ENCODE measurements at places on chromosomes 7 and 10. TPM values are rescaled to one million over a fixed set of nuclear protein-coding genes. Genes with fewer than 3 reads are reported as not detected.

Gene SORCS1
- not detected for total RNA-seq

Gene SLC29A3
- 5.6 TPM for total RNA-seq

Gene KRIT1
- total RNA-seq = 54.2 TPM

Gene MYL10
- total RNA-seq = not detected

Gene ENKUR
- total RNA-seq = not detected

Gene ADRB1
- total RNA-seq = 1.0 TPM

DNA sequence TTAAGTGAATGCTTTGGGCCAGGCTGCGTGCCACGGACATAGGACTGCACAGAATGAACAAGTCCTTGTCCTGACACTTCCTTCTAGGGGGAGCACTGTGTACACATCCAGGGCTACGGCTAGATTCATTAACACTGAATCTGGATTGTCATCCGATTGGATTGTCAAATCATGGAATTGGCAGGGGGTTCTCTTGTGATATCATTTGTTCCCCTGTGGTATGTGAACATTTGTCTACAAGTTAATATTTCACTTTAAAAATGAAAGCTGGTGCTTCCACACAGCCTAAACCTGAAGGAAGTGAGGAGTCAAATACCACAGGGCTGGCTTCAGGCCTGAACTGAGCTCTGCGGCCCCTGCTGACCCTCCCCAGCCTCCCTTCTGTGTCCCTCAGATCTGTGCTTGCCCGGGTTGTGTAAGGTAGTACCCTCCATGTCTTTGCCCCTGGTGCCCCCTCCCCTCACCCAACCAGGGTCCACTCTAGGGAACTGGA, 75.6 kb downstream of the SNX10 start:
- DNase-seq = no peak

DNA sequence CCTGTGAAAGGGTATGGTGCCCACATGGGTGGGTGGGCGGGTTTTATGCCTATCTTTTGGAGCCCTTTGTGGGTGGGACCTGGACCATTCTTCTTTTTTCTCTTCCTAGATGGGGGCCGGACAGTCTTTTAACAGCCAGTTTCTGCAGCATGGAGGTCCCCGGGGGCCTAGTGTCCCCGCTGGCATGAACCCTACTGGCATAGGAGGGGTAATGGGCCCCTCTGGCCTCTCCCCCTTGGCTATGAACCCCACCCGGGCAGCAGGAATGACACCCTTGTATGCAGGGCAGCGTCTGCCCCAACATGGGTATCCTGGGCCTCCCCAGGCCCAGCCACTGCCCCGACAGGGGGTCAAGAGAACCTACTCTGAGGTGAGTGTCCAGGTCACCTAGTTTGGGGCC, 9.1 kb downstream of the ZMIZ2 start:
- DNase-seq = no peak

DNA sequence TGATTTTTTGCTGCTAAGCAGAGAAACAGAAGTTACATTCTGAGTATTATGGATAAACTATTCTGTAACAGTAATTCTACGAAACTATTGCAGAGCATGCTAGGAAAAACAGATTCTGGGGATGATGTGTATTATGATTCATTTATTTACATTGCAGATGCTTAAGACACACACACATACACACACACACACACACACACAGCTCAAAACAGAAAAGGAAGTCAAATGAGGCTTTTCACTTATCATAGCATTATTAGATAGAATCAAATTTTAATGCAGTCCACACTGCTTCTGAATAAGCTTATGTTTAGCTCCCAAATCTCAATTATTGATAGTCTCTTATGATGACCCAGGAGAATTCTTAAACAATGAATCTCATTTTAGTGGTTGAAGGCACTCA, 307.2 kb downstream of the HGF start:
- DNase-seq = no peak

DNA sequence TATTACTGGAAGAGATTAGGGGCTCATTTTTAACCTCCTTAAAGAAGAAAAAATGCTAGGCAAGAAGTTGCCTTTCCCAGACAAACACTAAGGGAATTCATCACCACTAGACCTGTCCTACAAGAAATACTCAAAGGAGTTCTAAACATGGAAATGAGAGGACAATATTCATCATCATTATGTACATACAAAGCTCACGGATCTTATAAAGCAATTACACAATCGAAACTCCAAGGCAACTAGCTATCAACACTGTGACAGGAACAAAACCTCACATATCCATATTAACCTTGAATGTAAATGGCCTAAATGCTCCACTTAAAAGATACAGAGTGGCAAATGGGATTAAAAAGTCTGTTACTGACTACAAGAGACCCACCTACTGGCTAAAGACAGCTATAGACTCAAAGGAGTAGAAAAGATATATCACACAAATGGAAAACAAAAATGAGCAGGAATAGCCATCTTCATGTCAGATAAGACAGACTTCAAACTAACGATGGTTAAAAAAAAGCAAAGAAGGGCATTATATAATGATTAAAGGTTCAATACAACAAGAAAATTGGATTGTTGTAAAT, 246.6 kb downstream of the ADRA2A start:
- no peak for DNase-seq

DNA sequence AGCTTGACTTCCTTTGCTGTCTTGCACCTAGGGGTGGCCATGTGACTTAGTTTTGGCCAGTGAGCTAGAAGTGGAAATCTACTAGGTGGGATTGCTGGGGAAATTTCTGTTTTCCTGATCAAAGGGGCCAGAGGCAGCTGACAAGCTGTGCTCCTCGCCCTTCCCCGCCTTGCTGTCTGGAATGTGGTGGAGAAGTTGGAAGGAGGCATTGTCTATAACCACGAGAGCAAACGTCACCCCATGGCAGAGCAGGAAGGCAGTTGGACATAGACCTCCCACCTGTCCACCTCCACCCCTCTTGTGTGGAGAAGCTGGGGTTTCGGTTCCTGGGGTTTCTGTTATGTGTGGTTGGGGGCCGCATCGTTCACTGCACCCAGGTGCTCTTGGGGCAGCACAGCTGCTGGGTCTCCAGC, 7.3 kb downstream of the SFRP5 start:
- no peak for DNase-seq

- DNase-seq = no peak
These were observed 45.9 kb downstream of the SVIL start for GRCh38 chr10:29588629-29589421.

DNA sequence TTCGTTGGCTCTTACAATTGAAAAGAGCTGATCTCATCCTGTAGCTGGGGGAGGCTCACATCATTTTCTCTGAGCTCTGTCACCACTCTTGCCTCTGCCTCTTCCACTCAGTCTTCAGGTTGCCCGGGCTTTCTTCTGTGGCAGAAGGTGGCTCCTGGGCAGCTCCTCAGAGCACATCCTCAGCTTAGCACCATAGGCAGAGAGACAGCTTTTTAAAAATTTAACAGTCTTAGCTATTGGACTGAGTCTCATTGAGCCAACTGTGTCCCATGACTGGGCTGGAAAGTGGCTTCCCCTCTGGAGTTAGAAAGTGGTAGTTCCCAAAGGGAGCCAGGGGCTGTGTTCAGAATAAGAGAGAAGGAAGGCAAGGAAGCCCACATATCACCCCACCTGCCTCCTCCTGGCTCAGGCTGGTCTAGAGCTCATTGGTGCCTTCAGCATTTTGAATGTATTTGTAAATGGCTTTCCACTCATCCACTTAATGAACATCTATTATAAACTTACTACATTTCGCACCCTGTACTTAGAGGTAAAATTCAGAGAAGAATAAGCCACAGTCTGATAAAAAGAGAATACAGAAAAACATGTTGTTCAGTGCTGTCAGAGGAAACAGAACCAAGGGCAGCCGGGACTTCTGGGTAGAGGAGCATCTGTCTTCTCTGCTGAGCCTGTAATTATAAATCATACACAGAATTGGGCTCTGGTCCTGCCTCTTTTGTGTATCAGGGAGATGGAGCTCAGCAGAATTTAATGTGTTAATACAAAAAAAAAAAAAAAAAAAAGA, 119.3 kb downstream of the WDFY4 start:
- no peak for DNase-seq

- no peak for DNase-seq
These were observed 20.8 kb upstream of the OPTN start for GRCh38 chr10:13078912-13079775.

DNA sequence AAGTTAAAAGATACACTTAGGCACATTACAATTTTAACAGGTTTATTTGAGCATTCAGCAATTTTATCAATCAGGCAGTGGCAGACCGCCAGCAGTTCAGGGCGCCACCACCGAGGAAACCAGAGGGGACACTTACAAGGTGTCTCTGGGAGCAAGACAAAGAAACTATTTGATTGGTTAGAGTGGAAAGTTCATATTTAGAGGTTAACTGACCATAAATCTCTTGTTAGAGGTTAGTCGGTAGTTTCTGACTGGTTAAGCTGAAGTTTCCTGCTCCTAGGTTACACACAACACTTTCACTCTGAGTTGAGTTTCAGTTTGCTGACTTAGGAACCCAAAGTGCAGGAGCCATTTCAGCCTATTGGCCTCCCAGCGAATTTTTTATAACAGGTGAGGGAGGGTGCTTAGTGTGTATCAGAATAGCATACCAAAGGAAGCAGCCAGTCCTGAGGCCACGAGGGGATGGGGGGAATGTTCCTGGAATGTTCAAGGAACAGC, 10.8 kb upstream of the PVRIG start:
- DNase-seq = peak; percentile 61

All from activated naive CD8-positive, alpha-beta T cell treated with anti-CD3 and anti-CD28 coated beads, Interleukin-2, amount 10 ng/mL, durations not matched to agents 7 days and 5 days (primary cell).